Stimulated activated CD4-positive, alpha-beta T cell treated with anti-CD3 and anti-CD28 coated beads, Interleukin-15, amount 100 ng/mL, for 48 hours (primary cell): ENCODE measurements at places on chromosomes 6 and 20.

DNA sequence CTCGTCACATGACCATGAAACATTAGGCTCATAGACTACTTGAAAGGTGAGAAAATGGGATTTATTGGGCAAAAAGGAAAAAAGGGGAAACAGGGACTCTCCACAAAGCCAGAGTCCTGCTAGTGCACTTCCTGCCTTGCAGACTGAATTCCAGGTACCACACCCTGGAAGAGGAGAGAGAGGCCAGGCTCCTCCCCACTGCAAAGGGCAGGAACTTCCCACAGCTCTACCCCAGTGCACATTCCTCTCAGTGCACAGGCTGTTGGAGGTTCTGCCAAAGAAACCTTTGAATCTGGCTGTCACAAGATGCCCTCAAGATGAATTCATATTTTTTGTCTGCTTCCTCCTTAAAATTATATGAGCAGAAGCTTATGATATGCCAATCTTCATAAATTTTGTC lies 920.4 kb upstream of the GJE1 start:
- DNase-seq, result no peak

DNA sequence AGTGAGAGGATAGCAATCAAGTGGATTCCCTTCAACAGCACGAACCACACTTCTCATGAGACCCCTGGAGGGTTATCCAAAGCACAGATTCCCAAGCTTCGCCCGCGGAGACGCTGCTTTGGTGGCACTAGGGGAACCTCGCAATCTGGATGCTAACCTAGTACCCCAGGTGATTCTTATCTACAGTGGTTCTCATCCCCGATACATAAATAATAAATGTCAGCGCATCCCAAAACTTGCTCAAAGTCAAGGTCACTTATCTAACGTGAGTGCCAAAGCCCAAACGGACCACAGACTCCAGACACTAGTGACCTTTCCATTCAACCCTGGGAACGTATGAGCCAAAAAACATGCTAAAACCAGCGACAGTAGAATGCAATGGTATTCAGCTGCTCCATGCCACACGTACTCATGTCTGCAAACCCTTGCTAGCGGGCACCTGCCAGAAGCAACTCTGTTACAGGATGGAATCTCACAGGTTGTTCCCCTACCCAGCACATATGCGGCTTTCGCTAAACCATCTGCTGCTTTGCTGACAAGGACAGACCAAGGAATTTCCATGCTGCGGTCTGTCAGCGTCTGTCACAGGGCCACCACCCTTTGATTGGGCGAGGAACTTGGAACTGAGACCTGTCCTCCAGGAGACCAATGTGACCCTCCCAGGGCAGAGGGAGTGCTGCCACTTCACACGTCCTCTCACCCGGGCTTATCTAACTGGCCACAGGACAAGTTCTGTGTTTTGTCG lies 16.8 kb downstream of the MYLK4 start:
- no peak for DNase-seq

- no peak for DNase-seq
These were observed 38.9 kb downstream of the SMAP1 start for GRCh38 chr6:70706491-70707123.

DNA sequence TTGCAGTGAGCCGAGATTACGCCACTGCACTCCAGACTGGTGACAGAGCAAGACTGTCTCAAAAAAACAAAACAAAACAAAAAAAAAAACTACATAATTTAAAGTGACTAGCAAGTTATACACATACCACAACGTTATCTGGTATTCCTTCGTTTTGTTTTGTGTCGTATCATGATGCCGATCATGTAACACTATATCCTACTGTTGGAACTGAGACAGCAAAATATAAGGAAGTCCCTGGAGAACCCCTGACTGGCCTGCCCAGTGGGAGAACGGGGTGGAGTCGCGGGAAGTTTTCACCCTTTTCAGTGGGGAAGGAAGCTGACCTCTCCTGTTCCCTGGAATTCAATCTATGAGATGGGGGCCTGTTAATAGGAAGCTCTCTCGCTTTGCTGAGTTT lies 15.1 kb downstream of the SOX4 start:
- no peak for DNase-seq

- no peak for DNase-seq
These were observed 296.8 kb downstream of the UTRN start for GRCh38 chr6:144581812-144582537.

- no peak for DNase-seq
These were observed 163.2 kb downstream of the DTNBP1 start for GRCh38 chr6:15499591-15499990.

DNA sequence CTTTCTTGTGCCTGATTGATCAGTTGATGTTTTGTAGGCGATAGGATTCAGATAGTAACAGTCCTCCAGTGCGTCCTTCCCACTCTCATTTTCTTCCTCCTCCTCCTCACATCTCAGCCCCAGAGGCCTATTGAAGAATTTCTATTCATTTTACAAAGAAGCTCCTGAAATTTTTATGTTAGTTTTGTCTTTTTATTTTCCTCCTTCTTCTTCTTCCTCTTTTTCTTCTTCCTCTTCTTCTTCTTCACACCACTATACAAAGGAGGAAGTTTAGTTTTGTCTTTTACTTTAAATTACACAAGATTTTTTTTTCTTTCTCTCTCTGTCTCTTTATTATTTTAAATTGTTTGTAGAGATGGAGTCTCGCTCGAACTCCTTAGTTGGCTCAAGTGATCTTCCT lies 19.1 kb downstream of the BTN2A1 start:
- DNase-seq, result no peak

- DNase-seq, result no peak
These were observed 8.6 kb upstream of the IP6K3 start for GRCh38 chr6:33755070-33755869.
